Fibroblast of skin of right biceps (primary cell): ENCODE measurements at places on chromosomes 3 and 15.
A peak's percentile ranks its signal among the peaks of the same experiment; 100 is the strongest.

DNA sequence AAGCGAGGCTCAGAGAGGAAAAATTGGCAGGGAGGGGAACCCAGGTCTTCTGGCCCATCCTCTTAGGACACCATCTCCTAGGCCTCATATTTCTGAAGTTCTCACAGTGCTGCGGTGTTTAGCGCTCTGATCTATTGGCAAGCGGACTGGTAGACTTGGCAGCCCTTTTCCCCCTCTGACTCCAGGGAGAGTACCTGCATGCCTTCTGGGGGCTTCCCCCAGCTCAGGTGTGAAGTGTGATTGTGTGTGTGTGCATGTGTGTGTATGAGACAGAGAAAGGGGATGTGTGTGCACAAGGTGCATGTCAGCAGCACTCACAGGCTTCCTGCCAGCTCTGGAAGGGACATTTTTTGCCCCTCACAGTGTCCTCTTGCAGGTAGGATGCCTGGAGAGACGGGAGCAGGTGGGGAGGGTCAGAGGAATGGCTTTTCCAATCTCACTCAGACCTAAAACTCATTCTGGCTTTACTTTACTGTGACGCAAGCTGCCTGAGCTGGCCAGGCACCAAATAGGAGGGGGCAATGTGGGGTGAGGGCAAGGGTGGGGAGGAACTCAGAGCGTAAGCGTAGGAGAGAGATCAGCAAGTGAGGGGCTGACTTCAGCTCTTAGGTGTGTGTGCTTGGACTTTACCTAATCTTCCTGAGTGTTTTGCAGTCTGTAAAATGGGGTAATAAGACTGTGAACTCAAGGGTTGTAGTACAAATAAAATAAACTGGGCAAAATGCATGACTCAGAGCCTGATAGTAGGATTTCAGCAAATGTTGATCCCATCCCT, 4.0 kb upstream of the IL17RE start:
- DNase-seq: no peak

DNA sequence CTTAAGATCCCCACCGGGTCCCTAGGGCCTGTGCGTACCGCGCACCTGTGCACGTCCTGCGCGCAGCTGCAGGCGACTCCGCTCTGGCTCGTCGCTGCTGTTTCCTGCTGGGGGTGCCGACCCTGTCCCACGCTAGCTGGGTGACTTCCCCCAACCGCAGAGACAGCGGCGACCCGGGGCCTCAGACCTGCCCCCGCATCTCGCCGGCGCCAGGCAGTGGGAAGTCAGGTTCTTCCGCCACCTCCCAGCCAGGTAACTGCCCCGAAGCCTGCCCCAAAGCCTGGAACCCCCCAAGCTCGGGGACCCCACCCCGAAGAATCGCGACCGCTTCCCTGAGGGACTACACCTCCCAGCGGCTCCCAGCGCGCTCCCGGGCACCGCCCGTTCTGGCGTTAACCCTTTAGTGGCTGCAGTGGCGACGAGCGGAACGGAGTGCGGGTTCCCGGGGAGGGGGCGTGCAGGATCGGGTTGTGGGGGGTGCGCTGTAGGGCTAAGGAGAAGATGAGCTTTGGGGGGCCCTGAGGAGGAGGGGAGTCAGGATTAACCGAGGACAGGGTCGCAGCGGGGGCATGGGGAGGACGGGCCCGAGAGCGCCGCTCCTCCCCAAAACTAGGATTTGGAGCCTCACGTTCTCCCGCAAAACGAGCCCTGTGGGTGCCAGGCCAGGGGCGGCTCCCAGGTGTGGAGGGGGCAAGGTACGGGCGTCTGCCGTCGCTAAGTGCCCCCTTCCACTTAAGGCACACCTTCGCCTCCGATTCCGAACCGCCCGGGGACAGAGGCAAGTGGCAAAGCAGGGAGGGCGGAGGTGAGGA, 589 bp downstream of the NEIL1 start:
- no peak for DNase-seq

DNA sequence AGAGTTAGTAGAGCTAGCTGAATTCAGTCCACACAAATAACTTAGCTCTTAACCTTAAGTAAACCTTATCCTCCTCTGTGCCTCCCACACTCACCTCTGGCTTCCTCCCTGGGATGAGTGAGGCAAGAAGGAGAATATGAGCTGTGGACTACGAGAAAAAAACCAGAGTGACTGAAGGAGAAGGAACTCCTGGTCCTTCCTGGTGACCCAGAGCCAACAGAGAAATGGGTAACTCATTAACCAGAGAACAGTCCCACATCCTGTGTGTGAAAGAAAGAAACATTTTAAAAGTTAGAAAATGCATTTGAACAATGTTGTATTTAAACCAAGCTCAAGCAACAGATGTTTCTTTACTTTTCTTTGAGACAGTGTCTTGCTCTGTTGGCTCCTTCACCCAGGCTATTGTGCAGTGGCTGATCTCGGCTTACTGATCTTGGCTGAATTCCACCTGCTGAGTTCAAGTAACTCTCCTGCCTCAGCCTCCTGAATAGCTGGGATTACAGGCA, 27.5 kb upstream of the FAM81A start:
- DNase-seq: no peak

GRCh38 chr3:136733317-136733833, 18.8 kb downstream of the STAG1 start:
- DNase-seq: peak; percentile 31

DNA sequence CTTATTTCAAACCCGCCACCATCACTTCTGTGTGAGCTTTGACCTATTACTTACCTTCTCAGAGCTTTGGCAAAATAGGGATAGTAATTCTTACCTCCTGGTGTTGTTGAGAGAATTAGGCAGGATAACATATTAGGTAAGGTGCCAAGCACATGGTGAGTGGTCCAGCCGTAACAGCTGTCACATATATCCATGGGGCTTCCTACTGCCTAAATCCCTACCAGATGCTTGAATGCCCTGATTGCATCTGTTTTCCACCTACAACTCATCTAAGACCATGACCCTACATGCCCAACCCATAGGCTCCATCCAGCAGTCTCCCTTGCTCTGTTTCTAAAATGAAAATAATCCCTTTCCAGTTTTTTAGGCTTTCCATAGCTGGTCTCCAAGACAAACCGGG, 162.3 kb upstream of the NR2E3 start:
- DNase-seq: no peak

DNA sequence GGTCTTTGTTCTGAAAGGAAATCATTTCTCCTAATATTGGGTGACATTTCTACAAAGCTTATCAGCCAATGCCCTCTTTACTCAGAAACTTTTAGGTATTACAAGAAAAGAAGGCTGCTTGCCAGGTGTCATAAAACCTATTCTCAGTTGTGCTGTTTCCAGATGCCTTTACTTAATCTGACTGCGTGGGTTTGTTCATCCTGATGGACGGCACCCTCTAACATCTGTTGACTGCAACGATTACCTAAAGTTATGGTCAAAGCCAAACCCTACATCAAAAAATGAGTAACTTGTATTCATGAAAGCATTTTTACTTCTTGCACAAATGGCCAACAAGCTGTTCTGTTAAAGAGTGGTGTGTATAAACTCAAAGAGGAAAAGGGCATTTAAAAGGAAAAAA, 207.7 kb upstream of the PDZRN3 start:
- DNase-seq: no peak

DNA sequence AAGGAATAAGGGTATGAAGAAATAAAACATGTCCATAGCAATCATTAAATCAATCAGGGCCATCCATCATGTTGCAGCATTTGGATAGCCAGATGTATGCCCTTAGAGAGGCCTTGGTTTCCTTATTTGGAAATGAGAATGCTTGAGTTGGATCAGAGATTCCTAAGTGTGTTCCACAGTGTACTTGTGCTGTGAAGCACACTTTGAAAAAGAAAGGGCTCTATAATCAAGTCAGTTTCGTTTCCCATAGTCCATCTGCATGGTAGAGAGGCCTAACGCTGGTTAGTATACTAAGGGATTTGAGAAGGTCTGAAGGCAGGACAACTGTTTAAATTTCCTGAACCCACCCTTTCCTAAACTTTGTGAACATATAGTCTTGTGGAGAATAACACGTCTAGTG, 30.9 kb downstream of the RBMS3 start:
- DNase-seq: no peak

- no peak for DNase-seq
These were observed 12.9 kb downstream of the CSRNP1 start for GRCh38 chr3:39140341-39140971.

DNA sequence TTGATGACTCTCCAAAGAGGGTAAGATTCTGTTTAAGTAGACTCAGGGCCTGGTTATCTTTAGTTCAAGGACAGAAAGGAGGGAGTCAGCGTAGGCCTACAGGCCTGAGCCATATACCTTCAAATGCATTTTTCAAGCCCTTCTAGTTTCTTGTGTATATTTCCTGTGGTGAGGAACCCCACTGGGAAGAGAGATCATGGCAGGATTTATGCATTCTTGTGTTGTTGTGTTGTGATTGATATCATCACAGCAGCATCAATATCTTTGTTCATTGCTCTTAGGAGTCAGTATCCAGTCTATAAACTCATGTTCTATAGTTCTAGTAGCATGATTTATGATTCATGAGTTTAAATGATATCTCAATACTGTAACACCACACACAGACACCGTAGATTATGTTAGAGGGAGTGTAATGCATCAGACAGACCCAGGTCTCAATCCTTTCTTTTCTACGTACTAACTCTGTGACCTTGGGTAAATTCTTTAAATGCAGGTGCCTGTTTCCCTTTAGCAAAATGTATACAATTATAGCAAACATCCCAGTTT, 427.5 kb downstream of the PDCD6IP start:
- no peak for DNase-seq

- no peak for DNase-seq
These were observed 58.1 kb downstream of the ATP10A start for GRCh38 chr15:25805031-25805430.

DNA sequence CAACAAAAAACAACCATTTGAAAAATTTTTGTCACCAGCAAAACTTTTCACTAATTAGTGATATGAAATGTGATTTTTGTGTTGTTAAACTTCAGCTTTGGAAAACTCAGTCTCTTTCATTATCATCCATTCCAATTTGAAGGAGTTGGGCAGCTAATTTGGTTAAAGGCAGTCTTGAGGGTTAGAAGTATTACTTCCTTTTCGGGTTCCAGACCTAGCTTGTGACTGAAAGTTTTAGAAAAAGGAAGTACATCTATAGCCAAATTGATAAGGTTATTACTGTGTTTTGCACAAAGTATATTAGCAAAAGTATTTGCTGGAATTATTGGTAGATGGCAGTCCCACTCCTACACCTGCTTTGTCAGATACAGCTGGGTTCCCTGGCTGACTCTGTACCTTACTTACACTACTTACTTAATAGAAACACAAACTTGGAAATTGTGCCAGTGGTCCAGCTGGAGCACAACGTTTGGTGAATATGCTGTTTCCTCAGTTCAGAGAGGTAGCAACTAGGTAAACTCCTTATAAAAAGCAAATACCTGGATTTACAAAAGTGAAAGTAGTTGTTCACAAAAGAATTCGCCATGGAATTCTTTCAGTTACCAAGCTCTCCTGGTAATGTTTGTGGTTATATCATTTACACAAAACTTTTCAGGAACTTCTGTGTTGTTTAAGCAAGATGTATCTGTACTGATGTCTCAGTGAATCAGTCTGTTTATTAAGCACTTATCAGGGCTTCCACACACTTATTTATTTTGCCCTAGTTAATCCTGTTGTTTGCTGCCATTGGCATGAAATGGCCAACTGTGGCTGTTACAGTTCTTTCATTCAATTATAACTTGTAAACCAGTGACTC, 31.6 kb downstream of the TIPARP start:
- DNase-seq: no peak

DNA sequence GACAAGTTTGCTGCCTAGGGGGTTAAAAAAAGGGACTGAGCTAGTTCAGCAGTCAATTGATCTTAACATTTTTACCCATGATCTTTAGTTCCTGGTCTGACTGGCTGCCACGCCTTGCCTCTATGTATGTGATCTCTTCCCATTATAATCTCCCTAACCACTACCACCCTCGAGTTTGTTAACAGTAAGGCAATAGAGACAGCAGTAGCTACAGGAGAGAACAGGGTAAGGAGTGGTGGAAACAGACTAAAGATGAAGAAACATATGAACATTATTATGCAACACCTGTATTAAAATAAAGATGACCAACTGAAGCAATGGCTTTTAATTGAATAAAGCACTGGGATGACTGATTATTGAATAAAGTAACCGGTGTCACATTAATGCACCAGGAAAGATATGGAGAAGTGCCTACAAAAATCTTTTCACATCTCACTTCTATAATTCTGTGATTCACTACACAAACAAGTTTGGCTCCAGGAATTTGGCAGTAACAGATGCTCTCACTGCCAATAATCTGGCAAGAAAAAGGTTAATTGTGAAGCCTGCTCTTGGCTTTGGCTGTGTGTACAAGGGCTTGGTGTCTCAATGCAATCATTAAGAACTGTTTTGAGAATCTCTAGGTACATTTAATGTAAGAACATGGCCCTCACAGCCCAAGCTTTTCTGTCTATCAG, 95.7 kb downstream of the HHLA2 start:
- DNase-seq: peak; percentile 59

DNA sequence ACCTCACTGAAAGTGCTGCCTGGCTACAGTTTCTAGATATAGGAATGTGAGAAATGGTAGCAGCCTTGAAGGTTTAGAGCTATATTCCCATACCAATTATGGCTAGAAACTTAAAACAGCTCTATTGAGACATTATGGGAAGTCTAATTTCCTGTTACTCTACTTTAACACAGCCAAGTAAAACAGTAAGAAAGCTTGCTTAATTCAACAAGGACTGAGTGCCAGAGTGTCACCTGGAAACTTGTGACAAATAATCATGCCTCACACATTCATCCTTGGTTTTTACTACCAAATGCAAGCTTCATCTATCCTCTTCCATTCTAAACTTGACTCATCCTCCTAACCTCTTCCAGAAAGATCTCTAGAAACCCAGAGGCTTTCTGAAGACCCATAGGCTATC, 41.7 kb downstream of the UBE3A start:
- DNase-seq: peak; percentile 8

- DNase-seq: peak; percentile 83
These were observed 2.6 kb upstream of the TMCO5A start for GRCh38 chr15:37931868-37932267.

- peak; percentile 19 for DNase-seq
These were observed 92.3 kb upstream of the ADAMTSL3 start for GRCh38 chr15:83561661-83562060.
